ENCODE measurements at places on chromosomes 12 and 14.

- H3K27ac ChIP-seq: peak overlapping the region; percentile 49
- peaks cover 55% of the 10 kb centered on the region for H3K4me1 ChIP-seq
- peaks cover 15% of the 10 kb centered on the region for H3K36me3 ChIP-seq
- peak; percentile 65 for DNase-seq
- peak overlapping the region; percentile 85 for H3K4me3 ChIP-seq
Measured at GRCh38 chr12:6554168-6555017, 1.4 kb downstream of the IFFO1 start.

DNA sequence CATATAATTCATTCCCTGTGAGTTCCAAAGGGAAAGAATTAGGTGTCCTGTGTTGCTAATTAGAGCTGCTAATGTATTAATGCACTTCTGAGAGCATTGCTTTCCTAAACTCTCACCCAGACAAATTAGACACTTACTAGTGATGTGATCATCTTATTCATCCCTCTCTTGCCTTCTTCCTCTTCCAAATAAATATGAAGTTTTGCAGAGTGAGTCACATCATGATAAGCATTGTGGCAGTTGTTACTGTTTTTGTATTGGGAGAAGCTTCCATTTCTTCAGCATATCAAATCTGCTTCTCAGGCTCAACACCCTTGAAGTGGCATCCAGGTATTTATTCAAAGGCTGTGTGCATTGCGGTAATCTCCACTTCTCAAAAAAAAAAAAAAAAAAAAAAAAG lies 37.3 kb upstream of the E2F7 start:
- DNase-seq: peak; percentile 90
- H3K27me3 ChIP-seq: no peaks in the 10 kb centered on the region
- H3K4me1 ChIP-seq: peaks cover 26% of the 10 kb centered on the region
- H3K27ac ChIP-seq: peak overlapping the region; percentile 58
- no peak overlapping the region for H3K4me3 ChIP-seq
- no peaks in the 10 kb centered on the region for H3K36me3 ChIP-seq

GRCh38 chr14:60309867-60310552 lies 61.0 kb downstream of the PPM1A start:
- H3K4me3 ChIP-seq: no peak overlapping the region
- DNase-seq: no peak
- no peaks in the 10 kb centered on the region for H3K4me1 ChIP-seq
- H3K36me3 ChIP-seq: no peaks in the 10 kb centered on the region

GRCh38 chr14:75906228-75906627 lies 75.6 kb downstream of the TGFB3 start:
- H3K4me3 ChIP-seq: no peak overlapping the region
- peaks cover 3% of the 10 kb centered on the region for H3K36me3 ChIP-seq
- H3K27ac ChIP-seq: no peak overlapping the region

DNA sequence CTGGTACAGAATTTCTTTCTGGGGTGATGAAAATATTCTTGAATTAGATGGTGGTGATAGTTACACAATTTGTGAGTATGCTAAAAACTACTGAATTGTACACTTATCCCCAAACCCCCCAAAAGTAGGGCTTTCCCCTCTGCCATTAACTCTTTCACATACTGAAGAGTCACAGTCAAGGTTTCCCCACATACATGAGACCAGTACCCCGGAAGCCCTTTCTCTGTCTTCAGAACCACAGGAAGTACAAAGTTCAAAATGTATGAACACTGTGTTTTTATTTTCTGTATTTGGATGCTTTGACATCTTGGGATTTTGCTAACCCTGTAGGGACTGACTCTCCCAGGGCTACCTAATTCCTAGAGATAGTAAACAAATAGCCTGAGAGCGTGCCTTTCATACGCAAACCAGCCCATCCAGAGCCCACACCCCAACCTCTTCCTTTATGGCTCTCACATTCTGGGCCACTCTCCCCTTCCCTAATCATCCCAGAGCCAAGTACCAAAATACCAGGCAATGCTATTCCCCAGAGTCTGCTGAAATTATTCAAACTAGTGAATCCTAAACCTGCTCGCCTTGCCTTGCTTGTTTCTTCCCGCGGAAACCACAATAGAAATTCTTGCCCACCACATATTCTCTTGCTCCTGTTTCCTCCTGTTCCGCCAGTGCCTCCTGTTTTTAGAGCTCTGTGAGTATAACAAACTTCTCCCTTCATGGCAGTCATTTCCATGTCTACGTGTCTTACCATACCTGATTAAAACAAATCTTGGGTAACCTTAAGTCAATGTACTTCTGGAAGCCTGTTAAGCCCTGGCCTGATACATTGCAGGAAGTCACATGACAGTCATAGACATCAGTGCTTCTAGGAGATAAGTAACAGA lies 524.8 kb downstream of the FUT8 start:
- no peak overlapping the region for H3K4me3 ChIP-seq
- H3K27ac ChIP-seq: no peak overlapping the region
- no peaks in the 10 kb centered on the region for H3K4me1 ChIP-seq
- H3K36me3 ChIP-seq: no peaks in the 10 kb centered on the region

GRCh38 chr14:22839159-22839779 lies 2.9 kb downstream of the MMP14 start:
- no peaks in the 10 kb centered on the region for H3K27me3 ChIP-seq
- peaks cover 16% of the 10 kb centered on the region for H3K4me1 ChIP-seq
- H3K36me3 ChIP-seq: peaks cover 44% of the 10 kb centered on the region
- no peak for DNase-seq
- H3K4me3 ChIP-seq: peak overlapping the region; percentile 93
- peak overlapping the region; percentile 92 for H3K27ac ChIP-seq

GRCh38 chr12:51390891-51391282 lies 319 bp downstream of the GALNT6 start:
- H3K4me3 ChIP-seq: peak overlapping the region; percentile 59
- peaks cover 48% of the 10 kb centered on the region for H3K4me1 ChIP-seq
- DNase-seq: no peak
- no peaks in the 10 kb centered on the region for H3K36me3 ChIP-seq
- H3K27me3 ChIP-seq: no peaks in the 10 kb centered on the region

GRCh38 chr12:2443776-2444175 lies 351.0 kb upstream of the FKBP4 start:
- DNase-seq: no peak
- peaks cover 13% of the 10 kb centered on the region for H3K27me3 ChIP-seq
- H3K36me3 ChIP-seq: no peaks in the 10 kb centered on the region
- H3K4me1 ChIP-seq: no peaks in the 10 kb centered on the region
- no peak overlapping the region for H3K4me3 ChIP-seq
- H3K27ac ChIP-seq: no peak overlapping the region

GRCh38 chr12:29066011-29066588 lies 83.0 kb upstream of the FAR2 start:
- no peak overlapping the region for H3K4me3 ChIP-seq
- H3K27me3 ChIP-seq: no peaks in the 10 kb centered on the region
- H3K36me3 ChIP-seq: no peaks in the 10 kb centered on the region
- DNase-seq: peak; percentile 79

- no peak overlapping the region for H3K27ac ChIP-seq
- H3K36me3 ChIP-seq: no peaks in the 10 kb centered on the region
- no peak overlapping the region for H3K4me3 ChIP-seq
- no peaks in the 10 kb centered on the region for H3K27me3 ChIP-seq
- H3K4me1 ChIP-seq: no peaks in the 10 kb centered on the region
Measured at GRCh38 chr14:95192311-95192710, 35.0 kb upstream of the DICER1 start.

DNA sequence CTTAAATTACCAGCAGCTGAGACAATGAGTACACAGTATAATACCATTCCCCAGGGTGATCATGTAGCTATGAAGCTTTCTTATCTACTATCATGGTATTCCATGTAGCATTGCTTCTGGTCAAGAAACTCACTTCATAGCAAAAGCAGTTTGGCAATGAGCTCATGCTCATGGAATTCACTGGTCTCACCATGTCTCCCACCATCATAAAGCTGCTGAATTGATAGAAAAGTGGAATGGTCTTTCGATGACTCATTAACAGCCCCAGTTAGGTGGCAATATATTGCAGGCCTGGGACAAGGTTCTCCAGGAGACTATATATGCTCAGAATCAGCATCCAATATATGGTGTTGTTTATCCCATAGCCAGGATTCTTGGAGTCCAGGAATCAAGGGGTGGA lies 553.7 kb downstream of the FOXG1 start:
- no peak overlapping the region for H3K4me3 ChIP-seq
- no peaks in the 10 kb centered on the region for H3K36me3 ChIP-seq
- H3K4me1 ChIP-seq: peaks cover 5% of the 10 kb centered on the region
- peak; percentile 74 for DNase-seq
- no peaks in the 10 kb centered on the region for H3K27me3 ChIP-seq

GRCh38 chr12:51695241-51696010 lies 104.4 kb downstream of the SCN8A start:
- no peak overlapping the region for H3K27ac ChIP-seq
- H3K27me3 ChIP-seq: no peaks in the 10 kb centered on the region
- DNase-seq: peak; percentile 10
- no peaks in the 10 kb centered on the region for H3K4me1 ChIP-seq
